ENCODE measurements at places on chromosomes 12 and 14.

DNA sequence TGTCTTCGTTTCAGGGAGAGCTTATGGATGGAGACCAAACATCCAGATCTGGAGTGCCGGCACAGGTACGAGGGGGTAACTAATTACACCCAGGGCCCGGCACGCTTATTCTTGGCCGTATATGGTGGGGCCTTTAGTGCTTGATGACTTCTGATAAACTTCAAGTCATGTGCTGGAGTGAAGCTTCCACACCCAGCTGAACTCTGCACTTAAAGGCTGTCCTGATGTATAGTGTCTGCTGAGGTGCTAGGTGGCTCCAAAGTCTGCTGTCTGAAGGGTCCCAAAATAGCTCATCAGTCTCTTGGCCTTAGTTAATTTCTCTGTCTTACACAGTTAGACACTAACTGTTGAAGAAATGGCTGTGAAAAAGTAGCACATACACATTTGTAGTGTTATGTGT lies 17.9 kb downstream of the RNF34 start:
- DNase-seq, result no peak

DNA sequence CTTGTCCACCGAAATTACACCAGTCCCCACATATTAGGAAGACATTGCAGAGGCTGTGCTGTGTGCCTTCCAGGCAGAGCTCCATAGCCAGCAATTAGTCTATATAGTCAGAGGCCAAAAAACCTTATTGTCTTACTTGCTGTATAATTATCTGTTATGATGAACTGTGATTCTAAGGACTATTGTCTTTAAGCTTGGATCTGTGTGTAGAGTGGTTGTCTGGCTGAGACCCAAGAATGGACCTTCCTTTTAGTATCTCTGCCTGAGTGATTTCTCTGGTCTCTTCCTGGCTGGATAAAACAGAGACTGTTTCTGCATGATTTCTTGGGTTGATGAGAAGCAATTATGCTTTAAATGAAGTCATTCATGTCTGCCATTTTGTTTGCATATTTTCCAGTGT lies 465.3 kb downstream of the PRKD1 start:
- DNase-seq, result no peak

DNA sequence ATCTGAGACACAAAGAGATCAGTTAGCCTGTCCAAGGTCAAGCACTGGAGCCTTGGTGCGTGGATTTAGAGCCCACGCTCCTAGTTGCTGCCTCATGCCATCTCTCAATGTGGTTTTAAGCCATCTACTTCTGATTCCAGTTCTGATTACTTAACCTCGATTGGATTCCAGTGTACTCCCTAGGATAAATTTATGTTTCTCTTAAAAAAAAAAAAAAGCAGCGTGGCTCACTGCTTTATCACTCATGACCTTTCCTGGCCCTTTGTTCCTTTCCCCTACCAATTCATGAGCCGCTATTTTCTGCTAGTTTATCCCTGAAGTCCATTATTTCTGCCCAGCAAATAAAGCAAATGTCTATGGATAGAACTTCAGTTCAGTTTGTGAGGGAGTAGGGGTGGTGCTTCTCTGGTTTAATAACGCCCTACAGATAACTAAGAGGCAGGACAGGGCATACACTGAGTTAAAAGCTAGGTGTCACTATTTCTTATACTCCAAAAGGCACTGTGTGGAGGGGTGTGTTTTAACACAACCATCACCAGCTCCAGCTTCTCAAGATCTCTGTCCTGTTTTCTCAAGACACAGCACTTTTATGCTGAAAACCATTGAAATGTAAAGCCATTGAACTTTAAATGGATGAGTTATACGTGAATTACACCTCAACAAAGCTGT lies 9.8 kb upstream of the PARP11 start:
- DNase-seq, result no peak

DNA sequence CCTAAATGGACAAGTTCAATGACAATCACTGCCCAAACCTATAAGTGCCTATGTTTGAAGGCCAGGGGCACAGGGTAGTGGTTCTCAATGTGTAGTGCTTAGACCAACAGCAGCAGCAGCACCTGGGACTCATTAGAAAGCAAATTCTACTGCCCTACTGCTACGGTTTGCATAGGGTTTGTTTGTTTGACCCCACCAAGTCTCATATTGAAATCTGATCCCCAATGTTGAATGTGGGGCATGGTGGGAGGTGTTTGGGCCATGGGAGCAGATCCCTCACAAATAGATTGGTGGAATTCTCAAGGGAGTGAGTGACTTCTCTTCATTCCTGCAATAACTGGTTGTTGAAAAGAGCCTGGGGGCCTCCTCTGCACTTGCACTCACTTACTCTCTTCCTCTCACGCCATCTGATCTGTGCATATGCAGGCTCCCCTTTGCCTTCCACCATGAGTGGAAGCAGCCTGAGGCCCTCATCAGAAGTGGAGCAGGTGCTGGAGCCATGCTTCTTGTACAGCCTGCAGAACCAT lies 39.5 kb downstream of the PPM1H start:
- DNase-seq, result no peak

- DNase-seq, result no peak
These were observed 44.5 kb downstream of the DYNC1H1 start for GRCh38 chr14:102008891-102009290.

- no peak for DNase-seq
These were observed 55.4 kb downstream of the SUSD6 start for GRCh38 chr14:69666690-69667211.

DNA sequence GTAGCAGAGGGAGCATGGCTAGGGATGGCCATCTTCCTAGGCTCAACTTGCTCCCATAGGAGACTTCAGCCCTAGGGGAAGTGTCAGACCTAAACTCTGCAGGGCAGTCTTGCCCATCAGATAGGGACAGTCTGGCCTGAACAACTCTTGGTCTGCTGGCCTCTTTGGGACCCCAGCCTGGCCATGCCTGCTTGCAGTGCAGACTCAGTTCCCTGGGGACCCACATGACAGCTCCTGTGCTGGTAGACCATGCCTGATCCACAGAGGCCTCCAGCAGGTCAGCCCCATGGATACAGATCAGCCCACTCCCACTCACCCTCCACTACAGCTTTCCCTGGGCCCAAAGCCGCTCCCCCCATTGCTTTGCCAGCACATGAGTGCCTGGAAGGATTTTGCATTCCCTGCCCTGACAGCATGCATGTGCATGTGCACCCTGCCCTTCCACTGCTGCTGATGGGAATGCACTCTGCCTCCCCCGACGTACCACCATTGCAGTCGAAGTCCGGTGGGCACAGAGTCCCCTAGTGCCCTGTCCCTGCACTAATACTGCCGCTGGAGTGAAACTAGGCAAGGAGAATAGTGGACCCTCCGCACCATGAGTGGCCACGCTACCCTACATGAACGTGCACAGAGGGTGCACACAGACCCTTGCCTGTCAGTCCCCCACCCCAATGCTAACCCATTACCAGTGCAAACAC lies 841.4 kb downstream of the FSCB start:
- DNase-seq, result no peak

DNA sequence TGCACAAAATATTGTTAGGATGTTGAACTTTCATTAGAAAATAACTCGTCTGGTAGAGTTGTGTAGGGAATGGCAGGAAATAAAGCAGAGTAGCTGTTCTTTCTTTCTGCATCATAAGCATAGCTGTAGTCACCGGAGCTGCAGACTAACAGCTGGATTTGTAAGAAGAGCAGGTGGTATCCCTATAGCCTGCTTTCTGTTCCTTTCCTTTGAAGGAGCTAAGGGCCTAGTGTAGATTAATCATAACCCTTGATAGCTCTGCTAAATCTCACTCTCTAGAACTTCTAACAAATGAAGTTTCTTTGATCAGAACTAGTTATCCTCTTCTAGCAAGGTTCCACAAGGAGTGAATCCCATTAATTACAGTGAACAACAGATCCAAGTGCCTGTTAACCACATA lies 3.5 kb downstream of the LMO3 start:
- no peak for DNase-seq

DNA sequence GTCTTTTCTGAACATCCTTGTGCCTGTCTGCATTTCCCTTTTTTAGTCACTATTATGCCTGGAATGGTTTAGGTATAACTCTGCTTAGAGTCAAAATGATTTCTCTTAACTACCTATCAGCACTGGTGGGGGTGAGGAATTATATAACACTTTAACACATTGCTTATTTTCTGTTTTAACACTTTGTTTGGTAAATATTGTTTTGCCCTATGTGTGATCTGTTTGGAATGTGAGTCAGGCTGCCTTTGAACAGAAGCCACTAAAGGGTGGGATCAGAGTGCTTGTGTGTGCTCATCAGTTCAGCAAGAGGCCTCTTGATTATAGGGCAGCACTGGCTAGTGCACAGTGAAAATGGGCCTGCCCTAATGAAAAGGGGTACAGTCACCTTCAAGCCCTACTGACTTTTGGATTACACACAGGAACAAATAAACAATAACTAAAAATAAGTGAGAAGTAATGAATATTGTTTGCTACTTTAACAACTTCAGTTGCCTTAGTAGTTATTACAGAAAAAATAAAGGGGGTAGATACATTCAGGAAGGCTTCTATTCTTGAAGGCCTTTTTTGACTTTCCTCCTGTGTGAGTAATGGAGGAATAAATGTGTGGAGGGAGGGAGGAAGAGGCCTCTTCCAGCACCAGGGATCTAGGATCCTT lies 23.2 kb downstream of the NGDN start:
- no peak for DNase-seq

DNA sequence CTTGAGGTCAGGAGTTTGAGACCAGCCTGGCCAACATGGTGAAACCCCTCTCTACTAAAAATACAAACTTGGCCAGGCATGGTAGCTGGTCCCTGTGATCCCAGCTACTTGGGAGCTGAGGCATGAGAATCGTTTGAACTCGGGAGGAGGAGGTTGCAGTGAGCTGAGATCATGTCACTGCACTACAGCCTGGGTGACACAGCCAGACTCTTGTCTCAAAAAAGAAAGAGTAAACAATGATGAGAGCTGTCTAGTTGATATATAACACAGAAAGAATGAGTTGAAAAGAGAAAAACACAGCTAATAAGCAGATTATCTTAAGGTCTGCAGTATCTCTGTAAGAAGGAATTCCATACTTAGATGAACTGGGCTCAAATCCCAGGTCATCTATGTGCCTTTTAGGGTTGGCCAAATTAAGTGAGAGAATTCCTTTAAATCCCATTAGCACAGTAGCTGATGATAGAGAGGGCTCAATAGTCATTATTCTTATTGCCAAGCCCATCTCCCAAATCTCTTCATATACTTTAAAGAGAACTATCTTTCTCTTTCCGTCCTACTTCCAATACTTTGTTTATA lies 31.1 kb upstream of the STRAP start:
- DNase-seq, result no peak

DNA sequence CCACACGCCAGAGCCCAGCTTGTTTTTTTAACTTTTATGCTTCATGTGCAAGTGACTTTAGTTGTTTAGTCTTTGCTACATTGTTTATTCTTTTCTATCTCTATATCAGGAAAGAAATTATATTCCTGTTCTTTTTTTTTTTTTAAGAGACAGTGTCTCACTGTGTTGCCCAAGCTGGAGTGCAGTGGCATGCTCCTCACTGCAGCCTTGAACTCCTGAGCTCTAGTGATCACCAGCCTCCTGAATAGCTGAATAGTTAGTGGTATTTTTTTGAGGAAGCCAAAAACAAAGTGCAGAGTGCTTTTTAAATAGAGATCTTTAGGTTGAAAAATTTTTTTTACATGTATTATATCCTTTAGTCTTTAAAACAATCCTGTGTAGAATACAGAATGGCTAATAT lies 58.2 kb downstream of the ETNK1 start:
- DNase-seq, result no peak

GRCh38 chr12:53223389-53224060 lies 8.5 kb downstream of the RARG start:
- peak; percentile 48 for DNase-seq

GRCh38 chr12:55684761-55685370 lies 22.8 kb downstream of the ITGA7 start:
- DNase-seq, result no peak

- DNase-seq, result no peak
These were observed 232.1 kb downstream of the MON2 start for GRCh38 chr12:62698701-62699101.

- DNase-seq, result no peak
These were observed 52.5 kb downstream of the SSPN start for GRCh38 chr12:26247873-26248272.

- no peak for DNase-seq
These were observed 4.6 kb upstream of the NGB start for GRCh38 chr14:77275601-77276017.

DNA sequence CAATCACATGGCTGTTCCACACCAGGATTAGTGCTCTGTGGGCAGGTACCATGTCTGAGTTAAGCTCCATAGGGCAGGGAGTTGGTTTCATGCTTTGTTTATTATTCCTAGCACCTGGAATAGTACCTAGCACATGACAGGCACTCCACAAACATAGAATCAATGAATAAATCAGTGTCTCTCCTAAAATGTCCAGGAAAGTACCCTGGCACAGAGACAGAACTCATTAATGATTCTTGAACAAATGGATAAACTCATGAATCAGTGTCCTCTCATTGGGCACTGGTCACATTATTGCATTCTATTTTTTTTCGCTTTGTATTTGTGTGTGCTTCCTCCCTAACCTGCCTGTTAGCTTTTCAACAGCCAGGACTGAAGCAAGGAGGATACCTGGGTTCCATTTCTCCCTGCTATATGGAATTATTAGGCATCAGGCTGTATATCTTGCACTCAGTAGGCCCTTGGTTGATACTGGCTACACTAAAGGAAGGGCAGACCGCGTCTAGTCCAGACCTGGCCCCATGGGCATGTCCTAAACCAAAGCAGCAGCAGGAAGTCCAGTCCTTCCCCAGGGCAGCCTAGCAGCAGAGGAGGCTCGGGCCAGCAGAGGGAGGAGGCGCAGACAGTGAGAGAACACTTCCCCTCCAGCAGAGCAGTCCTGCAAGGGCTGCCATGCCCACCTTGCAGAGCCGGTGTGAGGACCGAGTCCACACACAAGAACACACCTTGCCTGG lies 18.4 kb downstream of the HDAC7 start:
- no peak for DNase-seq

GRCh38 chr12:68959143-68959858 lies 26.3 kb upstream of the CPM start:
- no peak for DNase-seq

- no peak for DNase-seq
These were observed 88.4 kb downstream of the MYF5 start for GRCh38 chr12:80805106-80805505.

DNA sequence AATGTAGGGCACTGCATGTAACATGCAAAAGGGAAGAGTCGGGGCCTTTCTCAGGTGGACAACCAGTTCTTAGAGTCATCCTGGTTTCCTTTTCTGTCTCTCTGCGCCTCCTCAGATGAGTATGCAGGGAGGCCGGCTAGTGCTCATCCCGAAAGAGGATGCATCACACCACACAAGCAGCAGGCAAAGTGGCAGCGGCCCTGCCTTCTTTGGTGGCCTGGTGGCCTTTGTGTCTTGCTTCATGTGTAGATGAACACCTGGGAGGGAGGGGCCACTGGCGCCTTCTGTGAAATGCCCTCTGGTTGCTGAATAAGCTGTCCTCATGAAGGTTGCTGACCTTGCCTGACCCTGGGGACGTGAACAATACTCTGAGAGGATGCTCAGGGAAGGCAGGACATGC lies 18.0 kb downstream of the SLC24A4 start:
- DNase-seq, result no peak

Measured in nucleus accumbens (tissue), 56 donors.